Stimulated activated CD4-positive, alpha-beta T cell treated with anti-CD3 and anti-CD28 coated beads, Interleukin-15, amount 100 ng/mL, for 1 hour (primary cell): ENCODE measurements at places on chromosomes 5 and 9.

- no peak for DNase-seq
Measured at GRCh38 chr5:136089791-136090190, 42.9 kb upstream of the SMAD5 start.

GRCh38 chr5:115530426-115530825, 14.1 kb downstream of the FEM1C start:
- DNase-seq = no peak

- no peak for DNase-seq
Measured at GRCh38 chr9:91162311-91162710, 199.4 kb downstream of the AUH start.

GRCh38 chr5:15014809-15015208, 143.2 kb upstream of the ANKH start:
- no peak for DNase-seq

DNA sequence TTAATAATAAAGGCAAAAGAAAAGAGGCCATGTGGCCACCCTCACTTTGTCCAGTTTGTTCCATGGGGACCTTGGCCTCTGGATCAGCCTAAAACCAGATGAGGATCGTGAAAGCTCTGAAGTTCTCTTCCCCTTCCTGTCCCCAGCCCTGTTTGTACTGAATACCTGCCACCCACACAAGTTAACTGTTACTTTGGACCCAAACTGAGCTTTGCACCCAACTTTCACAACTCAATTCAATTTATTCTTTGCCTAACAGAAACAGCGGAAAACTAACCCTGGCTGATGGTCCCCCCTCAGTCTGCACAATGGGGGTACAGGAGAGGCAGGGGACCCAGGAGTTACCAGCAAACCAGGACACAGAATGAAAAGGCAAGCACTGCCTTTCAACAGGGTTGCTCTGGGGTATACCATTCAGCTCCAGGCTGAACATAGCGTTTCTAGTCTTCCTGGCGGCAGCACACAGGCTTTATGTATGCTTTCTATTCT, 28.2 kb downstream of the ABCA1 start:
- no peak for DNase-seq

GRCh38 chr5:19140276-19140675, 847.7 kb downstream of the CDH18 start:
- no peak for DNase-seq

GRCh38 chr5:145218019-145218418, 617.1 kb downstream of the PRELID2 start:
- DNase-seq = no peak

GRCh38 chr9:73039271-73040263, 86.7 kb upstream of the ALDH1A1 start:
- no peak for DNase-seq
